ENCODE measurements at places on chromosomes 16 and 17.
A peak's percentile ranks its signal among the peaks of the same experiment; 100 is the strongest.

GRCh38 chr17:42050393-42051012 lies at the start of gene C17orf113:
C17orf113 (minus strand) TSS chr17:42050601; CDS start chr17:42043376, 7,225 bp downstream.
- peak; percentile 62 for DNase-seq

GRCh38 chr16:89315791-89316581 lies 98.5 kb downstream of the ZNF778 start:
- peak; percentile 87 for DNase-seq

GRCh38 chr16:20611975-20612481 lies 35.9 kb upstream of the ACSM2B start:
- no peak for DNase-seq

DNA sequence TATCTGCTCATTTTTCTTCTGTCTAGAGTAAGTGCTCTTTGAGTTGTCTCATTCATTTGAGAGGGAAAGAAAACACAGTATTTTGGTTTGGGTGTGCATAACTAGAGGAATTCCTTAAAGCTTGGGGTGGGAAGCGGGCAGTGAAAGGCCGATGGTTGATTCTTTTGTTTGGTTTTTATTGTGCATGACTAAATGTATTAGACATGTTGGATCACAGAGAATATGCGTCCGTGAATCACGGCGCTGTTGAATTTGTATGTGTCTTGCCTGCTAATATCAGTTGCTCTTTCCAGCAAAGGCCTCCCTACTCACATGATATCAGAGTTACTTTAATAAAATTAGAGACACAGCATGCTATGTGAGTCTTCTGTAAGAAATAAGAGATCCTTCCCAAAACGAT lies 180.0 kb downstream of the CHD9NB start:
- DNase-seq: no peak

DNA sequence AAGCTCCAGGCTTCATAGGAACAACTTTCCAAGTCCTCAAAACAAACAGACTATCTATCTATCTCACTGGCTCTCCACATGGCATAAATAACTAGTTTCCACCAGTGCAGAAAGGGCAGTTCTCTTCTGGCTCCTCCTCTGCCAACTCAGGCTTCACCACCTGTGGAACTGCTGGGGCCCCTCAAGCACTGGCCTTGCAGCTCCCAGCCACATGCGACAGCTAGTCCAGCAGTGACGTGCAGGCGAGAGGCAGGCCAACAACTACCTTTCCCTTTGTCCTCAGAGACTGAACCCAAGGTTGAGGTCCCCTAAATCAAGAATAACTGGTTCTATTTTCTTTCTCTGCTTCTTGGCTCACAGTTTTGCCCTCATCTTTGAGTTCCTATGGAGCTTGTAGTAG lies 137.6 kb downstream of the AATF start:
- DNase-seq: no peak

GRCh38 chr17:35291802-35292201 lies 48.9 kb downstream of the SLFN5 start:
- DNase-seq: no peak

- DNase-seq: no peak
Observed at GRCh38 chr17:47906443-47906842, 10.4 kb downstream of the SP2 start.

- DNase-seq: no peak
Observed at GRCh38 chr17:46831573-46832330, 13.3 kb upstream of the WNT3 start.

DNA sequence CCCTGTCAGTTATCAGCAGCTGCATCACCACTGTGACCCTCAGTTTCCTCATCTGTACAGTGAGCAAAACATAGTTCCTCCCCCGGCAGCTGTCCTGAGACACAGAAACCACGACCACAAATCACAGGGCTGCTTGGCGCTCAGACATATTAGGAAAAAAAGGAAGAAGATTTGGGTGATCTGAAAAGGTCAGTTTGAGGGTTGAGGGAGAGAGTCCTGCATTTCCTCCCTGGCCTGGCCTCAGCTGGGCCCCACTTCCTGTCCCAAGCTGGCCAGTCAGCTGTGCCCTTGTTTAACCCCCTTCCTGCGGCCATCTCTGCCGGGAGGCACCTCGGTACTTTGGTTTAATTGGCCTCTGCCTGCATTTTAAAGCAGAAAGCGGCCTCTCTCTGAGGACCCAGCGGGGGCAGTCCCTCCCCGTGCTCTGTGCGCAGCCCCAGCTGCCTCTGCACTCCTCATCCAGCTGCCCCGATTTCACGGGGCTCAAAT lies 24.0 kb upstream of the CIBAR2 start:
- DNase-seq: no peak

GRCh38 chr16:56068816-56069215 lies 122.5 kb upstream of the GNAO1 start:
- no peak for DNase-seq

GRCh38 chr17:73492821-73493814 lies 151.1 kb downstream of the SDK2 start:
- no peak for DNase-seq

GRCh38 chr16:27325736-27326135 lies 12.0 kb downstream of the IL4R start:
- no peak for DNase-seq

DNA sequence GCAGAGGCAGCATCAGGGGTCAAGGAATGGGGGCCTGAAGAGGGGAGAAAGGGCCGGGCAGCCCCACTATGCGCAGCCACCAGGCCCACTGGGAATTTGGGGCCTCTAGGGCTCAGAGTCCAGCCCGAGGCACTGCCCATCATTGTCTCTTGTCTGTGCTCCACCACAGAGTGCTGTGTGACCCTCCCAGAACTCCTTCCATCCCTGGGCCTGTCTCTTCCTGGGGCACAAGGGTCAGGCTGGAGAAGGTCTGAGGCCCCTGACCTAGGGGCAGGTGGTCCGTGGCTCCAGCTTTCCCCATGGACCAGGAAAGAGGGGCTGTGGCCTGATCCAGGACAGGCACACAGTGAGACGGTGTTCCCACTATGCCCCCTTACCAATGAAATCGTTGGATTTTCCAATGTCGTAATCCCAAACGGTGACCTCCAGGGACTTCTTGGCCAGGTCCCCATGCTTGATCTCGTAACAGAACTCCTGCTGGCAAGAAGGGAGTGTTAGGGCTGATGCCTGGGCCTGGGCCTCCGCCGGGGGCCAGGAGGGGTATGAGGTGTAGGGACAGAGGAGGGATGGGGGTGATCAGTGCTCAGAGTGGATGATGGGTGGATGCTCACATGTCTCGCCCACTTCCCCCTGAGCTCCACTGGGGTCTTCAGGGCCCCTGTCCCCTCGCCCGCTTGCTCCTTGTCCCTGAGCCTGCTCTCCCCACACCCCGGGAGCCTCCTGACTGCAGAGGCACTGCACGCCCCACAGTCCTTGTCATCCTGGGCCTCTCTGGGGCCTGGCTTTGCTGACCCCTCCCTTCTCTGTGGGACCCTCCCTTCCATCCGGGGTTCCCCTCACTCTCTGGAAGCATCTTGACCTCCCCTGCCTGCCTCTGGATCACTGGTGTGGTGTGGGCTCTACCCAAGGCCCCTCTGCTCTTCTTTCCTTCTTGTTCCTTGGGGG lies 10.7 kb downstream of the SCGB1C2 start:
- DNase-seq: no peak

- no peak for DNase-seq
Observed at GRCh38 chr17:12958786-12959185, 59.0 kb downstream of the ELAC2 start.

DNA sequence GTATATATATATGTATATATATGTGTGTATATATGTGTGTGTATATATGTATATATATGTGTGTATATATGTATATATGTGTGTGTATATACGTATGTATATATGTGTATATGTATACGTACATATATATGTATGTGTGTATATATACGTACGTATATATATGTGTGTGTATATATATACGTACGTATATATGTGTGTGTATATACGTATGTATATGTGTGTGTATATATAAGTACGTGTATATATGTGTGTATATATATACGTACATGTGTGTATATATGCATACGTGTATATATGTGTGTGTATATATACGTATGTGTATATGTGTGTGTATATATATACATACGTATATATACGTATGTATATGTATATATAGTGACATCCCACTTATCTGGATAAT lies 154.4 kb downstream of the CDRT15L2 start:
- DNase-seq: no peak

- no peak for DNase-seq
Observed at GRCh38 chr17:81263371-81264181, 24.5 kb downstream of the NDUFAF8 start.

GRCh38 chr17:8846768-8847211 lies 20.7 kb downstream of the PIK3R6 start:
- no peak for DNase-seq

- DNase-seq: no peak
Observed at GRCh38 chr16:89046491-89046890, 47.2 kb upstream of the ACSF3 start.

- no peak for DNase-seq
Observed at GRCh38 chr17:69928611-69929010, 146.4 kb upstream of the KCNJ16 start.

DNA sequence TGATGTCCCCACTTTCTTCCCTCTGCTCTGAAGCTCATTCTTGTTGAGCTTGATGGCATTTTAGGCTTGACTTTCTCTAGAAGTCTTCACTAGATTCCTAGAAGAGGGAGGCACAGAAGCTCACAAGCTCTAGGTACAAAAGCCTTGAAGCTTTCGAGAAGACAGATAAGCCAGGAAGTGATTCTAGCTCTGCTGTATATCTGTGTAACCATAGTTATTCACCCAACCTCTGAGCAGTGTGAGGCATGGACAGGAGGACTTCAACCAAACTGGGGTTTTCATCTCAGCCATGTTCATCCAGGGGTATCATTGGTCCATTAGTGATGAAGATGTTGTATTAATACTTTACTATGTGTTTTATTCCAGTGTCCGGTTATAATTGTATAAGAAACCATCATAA lies 299.7 kb downstream of the CDH13 start:
- no peak for DNase-seq

GRCh38 chr16:27225536-27226360 lies 22.4 kb downstream of the KDM8 start:
- no peak for DNase-seq

DNA sequence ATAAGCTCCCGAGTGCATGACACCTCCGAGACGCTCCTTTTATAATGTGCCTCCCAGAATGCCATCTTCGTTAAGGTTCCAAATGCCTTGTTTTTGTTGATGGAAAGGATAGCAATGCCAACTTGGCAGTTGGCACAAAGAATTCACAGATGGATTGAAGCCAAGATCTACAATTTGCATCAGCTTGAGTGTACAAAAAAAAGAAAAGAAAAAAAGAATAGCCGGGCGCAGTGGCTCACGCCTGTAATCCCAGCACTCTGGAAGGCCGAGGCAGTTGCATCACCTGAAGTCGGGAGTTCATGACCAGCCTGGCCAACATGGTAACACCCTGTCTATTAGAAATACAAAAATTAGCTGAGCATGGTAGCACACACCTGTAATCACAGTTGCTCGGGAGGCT lies 7.6 kb downstream of the TBC1D16 start:
- no peak for DNase-seq

GRCh38 chr16:58098207-58099096 lies 30.7 kb downstream of the CFAP20 start:
- DNase-seq: no peak

DNA sequence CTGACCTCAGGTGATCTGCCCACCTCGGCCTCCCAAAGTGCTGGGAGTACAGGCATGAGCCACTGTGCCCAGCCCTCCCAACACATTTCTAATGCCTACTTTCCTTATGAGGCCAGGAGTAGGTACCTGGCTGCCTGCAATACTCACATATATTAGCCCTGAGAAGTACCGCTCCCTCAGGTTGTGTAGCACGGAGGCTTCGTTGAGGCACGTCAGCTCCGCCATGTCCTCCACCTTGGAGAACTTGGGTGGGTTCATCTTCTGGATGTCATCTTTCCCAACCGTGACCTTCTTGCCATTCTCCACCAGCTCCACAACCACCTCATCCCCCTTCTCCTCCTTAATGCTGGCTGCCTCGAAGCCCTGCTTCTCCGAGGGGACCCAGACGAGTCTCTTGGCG lies 19.1 kb downstream of the MYH11 start:
- DNase-seq: no peak

- no peak for DNase-seq
Observed at GRCh38 chr16:75860326-75861053, 134.2 kb upstream of the CPHXL start.

DNA sequence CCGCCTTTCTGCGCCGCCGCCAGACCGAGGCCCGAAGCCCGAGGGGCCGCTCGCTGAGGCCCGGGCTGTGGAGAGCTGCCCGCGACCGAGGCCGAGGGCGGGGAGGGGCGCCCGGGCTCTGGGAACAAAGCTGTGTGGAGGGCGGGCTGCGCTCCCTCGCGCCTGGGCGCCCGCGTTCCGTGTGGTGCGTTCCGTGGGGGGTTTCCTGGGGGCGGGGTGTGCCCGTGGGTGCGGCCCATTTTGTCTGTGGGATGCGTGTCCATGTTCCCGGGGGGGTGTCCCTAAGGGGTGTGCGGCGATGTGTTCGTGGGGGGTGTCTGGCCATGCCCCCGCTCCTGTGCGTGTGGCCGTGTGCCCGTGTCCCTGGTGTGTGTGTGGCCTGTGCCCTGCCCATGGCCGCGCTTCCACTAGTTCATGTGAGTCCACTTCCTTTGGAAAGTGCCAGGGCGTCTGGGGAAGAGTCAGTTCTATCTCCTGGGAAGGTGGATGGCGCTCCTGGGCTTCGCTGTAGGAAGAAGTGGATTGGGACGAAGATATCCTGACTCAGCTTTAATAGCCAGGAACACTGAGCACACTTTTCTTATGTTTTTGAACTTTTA lies 520 bp downstream of the JPT2 start:
- DNase-seq: peak; percentile 46

DNA sequence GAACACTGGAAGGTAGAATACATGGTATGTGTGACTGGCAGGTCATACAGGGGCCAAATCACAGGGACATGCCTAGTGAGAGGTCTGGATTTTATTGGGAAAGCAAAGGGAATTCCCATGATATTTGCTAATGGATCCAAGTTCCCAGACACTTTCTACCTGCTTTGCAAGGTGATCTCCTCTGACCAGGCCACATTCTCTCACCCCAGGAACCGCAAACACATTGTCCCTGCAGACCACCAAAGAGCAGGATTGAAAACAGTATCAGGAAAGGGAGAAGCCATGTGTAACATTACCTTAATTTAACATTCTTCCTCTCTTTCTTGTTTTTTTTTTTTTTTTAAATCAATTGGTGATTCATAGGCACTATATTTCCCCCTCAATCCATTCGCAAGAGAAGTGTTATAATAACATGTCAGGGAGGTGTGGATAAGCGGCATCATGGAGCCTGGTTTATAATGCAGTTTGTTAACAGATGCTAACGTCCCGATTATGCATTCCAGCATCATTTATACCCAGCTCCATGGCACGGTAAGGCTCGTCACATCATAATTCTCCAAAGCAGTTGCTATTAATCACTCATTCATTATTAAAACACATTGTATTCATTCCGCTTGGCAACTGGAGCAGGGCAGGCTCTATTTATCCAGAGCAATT lies 155.1 kb upstream of the CCL2 start:
- DNase-seq: no peak

DNA sequence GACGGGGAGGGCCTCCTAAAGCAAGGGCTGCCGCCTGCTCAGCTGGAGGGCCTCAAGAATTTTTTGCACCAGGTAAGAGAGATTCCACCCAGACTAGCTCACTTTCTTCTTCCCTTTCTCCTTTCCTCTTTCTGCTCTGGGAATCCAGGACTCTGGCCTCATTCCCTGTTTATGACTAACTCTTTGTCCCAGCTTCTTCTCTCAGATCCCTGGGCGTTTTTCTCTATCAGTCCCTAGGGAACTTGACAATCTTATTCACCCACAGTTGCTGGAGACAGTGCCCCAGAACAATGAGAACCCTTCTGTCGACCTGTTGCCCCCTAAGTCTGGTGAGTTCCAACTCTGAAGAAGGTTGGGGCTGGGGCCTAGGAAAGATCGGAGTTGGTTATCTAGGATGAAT lies 15.6 kb downstream of the CNTROB start:
- no peak for DNase-seq
